ENCODE measurements at places on chromosomes 3 and 15.

DNA sequence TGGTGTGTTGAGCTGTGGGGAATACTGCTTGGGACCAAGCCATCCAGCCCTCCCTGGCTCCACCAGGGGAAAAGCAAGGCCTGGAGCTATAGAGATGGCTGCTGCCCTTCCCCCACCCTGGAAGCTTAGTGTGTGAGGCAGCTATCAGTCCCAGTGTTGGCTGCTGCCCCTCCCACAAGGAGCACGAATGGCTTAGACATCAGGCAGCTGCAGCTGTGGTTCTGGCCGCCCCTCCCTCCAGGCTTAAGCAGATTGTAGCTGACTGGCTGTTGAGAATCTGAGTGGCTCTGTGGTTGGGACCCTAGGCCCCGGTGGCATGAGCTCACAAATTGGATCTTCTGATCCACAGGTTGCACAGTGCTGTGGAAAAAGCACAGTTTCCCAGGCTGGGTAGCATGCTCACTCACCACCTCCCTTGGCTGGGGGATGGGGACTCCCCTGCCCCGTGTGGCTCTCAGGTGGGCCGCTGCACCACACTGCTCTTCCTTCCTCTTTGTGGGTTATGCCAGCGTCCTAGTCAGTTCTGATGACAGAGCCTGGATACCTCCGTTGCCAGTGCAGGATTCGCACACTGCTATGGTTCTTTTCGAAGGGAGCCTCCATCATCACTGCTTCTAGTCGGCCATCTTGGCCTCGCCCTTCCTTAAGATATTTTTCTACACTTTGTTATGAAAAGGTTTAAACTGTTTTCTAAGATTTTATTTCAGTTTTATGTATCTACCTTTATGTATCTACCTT lies 21.2 kb upstream of the SUCNR1 start:
- DNase-seq: no peak

DNA sequence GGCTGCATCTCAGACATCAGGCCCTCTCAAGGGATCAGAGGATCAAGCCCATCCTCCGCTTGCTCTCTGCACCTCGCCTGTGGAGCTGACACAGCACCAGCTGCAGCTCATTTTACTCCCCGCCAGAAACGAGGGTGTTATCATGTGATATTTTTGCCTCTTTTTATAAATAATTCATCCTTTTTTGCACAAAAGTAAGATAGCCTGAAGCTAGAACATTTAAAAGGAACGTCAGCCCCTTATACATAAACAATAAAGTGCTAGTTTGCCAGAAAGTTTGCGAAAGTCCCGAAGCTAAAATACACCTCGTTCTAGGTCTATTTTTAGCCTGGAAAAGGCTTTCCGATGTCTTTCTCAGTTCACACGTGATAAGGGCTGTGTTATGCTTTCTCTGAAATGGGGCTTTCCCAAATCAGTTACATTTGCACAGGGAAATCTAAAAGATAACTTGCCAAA lies 9.6 kb upstream of the FAM174B start:
- DNase-seq: no peak

- DNase-seq: no peak
These were observed 150.5 kb upstream of the THBS1 start for GRCh38 chr15:39430389-39430788.

GRCh38 chr3:98513091-98513511 lies 9.6 kb downstream of the CLDND1 start:
- DNase-seq: no peak

DNA sequence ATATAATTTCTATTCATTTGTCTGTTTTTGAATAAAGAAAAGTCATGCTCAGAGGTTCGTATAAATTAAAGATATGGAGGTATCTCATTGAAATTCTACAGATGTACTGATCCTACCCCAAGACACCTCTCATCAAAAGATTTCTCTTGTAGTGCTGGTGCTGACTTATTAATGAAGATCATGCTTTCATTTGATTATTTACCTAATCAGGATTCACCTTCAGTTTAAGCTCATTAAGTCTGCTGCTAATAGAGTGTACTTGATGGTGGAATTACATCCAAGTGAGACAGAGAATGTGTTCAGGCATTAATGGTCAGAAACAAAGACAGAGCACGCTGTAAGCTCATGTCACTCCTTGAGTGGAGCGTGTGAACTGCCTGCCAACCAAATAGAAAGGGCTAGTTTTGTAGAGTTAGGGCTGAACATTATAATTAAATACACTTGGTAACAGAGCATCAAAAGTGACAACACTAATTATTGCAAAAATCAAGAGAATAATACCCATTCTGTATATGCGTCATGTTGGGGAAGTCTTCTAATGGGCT lies 45.5 kb downstream of the KBTBD12 start:
- no peak for DNase-seq

GRCh38 chr3:170751083-170751898 lies 118.7 kb downstream of the RPL22L1 start:
- no peak for DNase-seq

DNA sequence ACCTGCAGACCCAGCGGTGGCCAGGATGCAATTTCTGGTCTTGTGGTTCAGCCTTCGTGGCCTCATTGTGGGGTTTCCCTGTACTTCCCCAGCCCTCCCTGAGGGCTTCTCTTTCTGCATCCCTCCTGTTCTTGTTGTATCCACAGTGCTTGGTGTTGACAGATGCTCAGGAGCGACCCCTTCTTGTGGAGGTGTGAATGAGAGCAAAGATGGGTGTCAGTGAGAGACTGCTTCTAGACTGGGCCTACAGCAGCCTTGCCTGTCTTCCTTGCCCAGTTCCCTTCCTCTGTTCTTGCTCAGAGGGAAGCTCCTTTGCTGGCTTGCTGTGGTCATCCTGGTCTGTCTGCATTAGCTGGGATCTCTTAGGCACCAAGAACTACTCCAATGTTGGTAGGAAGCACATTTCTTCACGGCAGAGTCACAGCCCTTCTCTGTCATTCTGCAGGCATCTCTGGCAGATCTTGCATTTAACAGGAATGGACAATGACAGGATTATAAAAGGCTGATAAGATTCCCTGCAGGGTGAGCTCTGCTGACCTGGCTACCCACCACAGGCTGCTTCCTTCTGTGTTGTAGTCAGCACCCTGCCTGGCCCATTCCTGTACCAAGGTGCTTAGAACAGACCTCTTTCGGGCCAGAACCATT lies 317.8 kb upstream of the C2CD4B start:
- no peak for DNase-seq

DNA sequence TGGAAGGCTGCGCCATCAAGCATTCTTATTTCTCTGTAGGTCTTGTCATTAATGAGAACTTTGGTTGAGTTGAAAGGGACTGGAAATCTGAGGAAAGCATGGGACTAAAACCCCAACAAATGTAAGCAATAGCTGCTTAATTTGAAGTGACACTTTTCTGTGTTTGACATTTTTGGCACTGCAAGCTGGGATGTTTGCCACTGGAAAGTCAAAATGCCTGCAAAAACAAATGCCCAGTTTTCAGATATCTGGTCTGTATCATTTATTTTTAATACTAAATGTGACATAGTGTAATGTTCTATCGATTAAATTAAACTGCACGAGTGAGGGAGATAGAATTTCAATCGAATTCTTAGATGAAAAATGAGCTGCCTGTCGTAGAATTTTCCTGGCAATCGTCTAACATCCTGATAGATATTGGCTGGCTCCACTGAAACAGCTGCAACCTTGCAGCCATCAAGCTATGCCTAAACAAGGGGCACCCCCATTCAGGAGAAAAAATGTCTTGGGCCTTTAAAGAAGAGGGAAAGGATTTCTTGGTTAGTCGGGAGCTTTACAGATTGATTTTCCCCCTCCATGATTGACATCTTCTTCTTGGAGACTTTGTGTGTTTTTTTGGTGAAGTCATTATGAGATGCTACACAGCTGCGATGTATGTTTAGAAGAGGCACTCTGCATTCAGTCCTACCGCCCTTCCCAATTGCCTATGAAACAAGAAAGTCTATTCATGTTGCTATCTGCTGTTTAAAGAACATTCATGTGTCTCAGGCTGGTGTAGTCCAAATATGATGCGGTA lies 316.7 kb upstream of the TBL1XR1 start:
- no peak for DNase-seq

DNA sequence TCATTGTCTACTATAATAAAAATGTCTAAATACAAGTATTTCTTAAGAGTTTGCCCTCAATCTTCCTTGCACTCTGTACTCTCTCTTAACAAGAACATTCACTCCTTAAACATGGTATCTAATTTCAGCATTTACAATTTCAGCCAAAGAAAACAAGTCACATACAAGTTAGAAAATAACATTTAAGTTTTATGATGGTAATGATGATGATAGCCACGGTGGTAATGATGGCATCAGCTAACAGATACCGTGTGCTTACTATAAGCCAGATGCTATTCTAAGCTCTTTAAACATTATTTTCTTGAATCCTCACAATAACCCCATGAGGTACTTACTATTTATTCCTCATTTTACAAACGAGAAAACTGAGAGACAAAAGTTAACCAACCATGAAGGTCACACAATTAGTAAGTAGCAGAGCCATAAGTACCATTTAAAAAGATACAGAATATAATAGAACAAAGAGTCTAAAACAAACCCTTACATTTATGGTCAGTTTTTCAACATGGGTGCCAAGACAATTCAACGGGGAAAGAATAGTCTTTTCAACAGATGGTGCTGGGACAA lies 7.4 kb downstream of the SPICE1 start:
- DNase-seq: no peak

- DNase-seq: no peak
These were observed 29.0 kb downstream of the CHDH start for GRCh38 chr3:53817211-53817610.

DNA sequence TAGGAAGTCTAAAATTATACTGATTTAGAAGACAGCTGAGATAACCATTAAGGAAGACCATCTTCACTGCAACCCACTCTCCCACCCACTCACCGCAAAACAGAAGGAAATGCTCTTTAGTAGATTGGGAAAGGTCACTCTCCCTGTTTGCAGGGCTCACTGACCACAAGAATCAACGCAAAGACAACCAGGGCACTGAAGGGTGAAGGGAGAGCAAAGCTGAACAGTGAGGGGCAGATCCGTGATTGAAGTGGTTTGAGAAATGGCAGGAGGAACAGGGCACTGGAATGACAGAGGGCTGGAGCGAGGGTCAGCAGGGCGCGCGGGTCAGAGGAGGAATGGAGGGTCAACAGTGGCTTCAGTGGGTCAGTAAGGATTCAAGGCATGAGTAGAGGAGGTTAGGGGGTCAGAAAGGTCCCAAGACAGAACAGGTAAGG lies 520 bp downstream of the MESD start:
- no peak for DNase-seq

DNA sequence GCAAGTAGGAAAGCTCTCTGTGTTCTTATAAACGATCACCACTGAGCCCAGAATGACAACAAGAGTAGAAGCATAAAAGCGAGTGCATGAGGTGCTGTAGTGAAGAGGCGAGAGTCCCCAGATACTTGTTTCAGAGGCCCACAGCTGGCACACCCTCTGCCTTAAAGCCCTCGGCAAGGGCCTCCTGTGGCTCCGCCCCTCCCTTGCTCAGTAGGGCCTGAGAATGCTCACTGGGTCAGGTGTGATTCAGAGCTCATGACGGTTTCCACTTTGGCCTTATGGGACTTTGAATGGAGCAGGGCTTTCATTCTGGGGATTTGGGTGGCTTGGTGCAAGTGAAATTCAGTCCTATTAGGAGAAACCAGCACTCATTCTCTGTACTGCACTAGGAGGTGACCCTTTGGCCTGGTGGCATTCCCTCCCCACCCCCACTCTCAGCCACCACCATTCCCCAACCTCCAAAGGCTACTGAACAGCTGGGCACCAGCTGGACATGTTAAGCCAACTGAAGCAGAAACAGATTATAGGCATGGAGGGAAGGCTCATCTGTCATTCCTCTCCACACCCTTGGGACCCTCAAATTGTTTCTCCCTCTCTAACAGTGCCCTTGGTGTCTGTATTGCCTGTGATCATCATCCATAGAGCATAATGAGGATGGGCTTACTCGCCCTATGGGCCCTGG lies 109.6 kb upstream of the CTDSPL start:
- no peak for DNase-seq

DNA sequence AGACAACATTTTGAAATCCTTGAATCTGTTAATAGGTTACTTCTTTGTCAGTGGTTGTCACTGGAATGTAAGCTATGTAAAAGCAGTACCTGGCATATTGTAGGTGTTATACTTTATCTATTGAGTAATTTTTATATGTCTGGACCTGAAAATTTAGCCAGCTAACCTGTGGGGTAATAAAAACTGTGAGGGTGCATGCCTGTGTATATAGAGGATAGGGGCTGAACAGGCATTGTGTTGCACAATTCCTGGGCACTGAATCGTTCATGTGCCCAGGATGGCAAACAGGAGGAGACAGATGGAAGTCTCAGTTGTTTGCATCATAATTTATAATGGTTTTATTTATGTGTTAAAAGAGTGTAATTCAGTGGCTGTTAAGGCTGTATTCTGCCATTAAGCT lies 67.1 kb downstream of the ARMC8 start:
- no peak for DNase-seq

- DNase-seq: no peak
These were observed 22.1 kb downstream of the ANAPC13 start for GRCh38 chr3:134463676-134464063.

- DNase-seq: no peak
These were observed 35.9 kb downstream of the NR1I2 start for GRCh38 chr3:119817583-119818363.

DNA sequence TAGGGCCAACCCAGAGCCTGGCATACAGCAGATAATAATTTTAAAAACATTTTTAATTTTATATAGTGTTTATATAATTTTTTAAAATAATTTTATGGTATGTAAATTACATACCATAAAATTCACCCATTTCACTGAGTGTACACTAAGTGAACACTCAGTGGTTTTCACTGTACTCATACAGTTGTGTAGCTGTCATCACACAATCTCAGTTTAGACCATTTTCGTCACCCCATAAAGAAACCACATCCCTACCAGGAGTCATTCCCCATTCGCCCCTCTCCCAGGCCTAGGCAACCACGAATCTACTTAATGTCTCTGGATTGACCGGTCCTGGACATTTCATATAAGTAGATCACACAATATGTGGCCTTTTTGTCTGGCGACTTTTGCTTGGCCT lies 10.2 kb downstream of the EEFSEC start:
- no peak for DNase-seq

Measured in CD4-positive, alpha-beta T cell treated with Interleukin-6 for 4 hours (primary cell).